ENCODE measurements at places on chromosomes 12 and 14.

DNA sequence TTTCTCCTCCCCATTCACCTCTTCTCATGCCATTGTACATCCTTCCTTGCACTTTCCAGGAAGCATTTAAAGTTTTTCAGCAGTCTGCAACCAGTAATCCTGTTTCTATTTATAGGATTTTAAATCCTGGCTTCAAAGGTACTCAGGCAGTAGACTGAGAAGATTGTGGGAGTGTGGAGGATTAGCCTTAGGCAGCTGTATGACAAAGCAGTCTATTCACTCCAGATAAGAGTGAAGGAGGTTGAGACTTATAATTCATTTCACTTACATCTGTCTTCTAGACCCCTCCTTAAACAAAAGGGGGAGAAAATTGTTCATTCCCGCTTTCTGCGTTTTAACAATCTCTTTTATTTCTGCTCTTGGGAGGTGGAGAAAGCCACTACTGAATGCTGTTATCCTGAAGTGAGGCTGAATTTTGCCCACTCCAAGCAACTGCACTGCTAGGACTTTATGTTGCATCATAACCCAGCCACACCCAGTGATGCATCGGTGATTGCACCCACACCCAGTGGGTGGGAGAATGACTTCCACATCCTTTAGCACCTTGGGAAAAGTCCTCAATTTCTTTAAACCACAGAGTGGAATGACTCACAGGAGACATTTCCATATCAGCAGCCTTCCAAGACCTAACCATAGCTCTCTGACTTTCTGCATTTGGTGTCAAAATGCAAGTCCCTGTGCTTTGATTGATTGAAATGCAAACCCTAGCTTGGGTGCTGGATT lies 382.5 kb upstream of the ATP2B1 start:
- no peak for DNase-seq

GRCh38 chr14:75223664-75224154 lies 47.3 kb upstream of the TMED10 start:
- no peak for DNase-seq

- no peak for DNase-seq
Observed at GRCh38 chr14:78164226-78164853, 5.8 kb upstream of the NRXN3 start.

GRCh38 chr12:114063435-114063834 lies 97.3 kb upstream of the RBM19 start:
- DNase-seq = no peak

DNA sequence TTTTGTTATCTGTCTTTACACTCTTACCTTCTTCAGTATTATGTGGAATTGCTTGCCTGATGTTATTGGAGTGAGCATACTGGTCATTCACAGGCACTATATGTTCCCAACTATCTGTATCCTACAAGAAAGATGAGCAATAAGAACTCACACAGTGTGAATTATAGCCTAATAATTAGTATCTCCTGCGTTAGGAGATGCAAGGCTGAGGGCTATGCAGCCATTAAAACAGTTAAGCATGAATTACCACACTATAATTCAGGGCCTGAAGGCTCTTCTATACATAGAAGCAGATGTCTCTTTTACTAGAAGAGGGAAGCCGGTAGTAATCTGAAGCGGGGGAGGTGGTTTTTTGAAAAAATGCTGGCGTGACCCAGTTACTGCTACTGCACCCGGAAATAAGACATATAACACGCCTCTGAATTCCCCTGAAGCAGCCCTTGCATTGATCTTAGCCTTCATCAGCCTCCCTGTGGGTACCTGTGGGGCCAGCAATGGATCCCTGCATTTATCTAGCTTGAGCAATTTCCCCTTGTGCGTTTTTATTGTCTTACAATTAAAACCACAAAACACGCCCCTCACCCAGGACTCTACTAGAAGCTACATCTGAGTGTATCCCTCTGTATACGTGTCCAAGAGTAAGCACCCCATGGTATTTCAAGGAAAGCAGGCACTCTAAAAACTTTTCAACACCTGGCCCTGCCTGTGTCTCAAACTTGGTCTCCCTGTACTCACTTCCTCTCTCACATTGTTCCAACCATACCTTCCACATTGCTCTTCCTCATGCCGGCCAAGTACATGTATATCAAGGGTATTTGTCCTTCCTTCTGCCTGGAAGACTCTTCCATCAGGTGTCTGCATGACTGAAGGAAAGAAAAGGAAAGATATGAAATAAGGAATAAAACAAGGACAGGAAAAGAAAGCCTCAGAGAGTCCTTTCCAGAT lies 210.9 kb upstream of the ARID2 start:
- DNase-seq = peak; percentile 38
